ENCODE measurements at places on chromosomes 11 and 22.

DNA sequence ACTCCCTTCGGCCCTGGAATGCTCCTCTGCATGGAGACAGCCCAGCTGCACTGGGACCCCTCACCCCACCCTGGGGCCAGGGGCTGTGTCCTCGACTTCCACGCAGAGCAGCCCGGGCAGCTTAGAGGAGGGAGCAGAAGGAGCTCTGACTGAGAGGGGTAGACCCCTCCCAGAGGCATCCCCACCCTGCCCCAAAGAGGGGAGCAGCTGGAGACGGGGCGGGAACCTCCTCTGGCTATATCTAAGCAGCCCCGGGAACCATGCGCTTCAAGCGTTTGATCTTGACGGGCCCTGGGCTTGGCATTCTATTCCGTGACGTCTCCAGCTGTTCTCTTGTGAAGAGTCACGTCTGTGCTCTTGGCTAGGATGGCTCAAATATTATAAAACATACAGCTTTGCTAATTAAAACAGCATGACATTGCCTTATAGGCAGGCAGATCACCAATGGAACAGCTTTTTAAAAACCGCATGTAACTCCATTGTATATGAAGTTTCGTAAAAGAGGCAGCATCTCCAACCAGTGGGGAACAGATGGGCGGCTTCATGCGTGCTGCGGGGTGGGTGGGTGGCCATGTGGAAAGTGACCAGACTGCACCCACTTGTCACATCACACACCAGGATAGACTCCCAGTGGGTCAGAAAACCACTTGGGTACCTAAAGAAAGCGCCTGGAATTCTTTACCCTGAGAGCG is 7.7 kb downstream of the KCNQ1 start:
- no peak for DNase-seq

DNA sequence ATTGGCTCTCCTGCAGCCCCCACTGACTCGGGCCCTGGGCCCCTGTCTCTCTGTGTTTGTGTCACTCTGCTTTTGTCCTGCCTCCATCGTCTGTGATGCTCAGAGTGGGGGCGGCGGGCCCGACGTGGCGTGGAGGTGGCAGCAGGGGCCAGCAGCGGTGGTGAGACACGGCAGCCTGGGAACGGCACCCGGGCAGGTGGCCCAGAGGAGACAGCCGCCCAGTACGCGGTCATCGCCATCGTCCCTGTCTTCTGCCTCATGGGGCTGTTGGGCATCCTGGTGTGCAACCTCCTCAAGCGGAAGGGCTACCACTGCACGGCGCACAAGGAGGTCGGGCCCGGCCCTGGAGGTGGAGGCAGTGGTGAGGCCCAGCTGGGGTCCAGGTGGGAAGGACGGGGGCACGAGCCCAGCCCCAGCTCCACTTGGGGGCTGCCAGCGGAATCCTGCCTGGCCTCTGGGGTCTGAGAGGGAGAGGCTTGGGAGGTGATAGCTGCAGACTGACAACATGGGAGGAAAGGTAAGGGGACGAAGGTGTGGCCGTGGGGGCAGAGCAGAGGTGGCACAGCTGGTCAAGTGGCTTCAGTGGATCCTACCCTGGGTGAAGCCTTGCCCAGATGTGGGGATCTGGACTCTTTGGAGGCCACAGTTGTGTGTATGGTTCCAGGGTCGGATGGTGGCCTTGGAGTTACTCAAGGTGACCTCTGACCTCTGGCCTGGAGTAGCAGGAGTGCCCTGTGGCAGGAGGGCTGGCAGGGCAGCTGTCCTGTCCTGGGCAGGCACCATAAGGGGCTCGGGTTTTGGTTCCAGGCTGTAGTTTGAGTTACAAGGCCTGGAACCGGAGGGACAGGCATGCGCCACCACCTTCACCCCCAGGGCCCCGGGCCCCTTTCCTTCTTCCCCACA is 16.2 kb downstream of the RELT start:
- DNase-seq, result no peak

GRCh38 chr11:84833488-84834088 is 793.6 kb downstream of the DLG2 start:
- no peak for DNase-seq

GRCh38 chr22:17336061-17336460 is 33.2 kb upstream of the CECR2 start:
- DNase-seq, result peak; percentile 76

DNA sequence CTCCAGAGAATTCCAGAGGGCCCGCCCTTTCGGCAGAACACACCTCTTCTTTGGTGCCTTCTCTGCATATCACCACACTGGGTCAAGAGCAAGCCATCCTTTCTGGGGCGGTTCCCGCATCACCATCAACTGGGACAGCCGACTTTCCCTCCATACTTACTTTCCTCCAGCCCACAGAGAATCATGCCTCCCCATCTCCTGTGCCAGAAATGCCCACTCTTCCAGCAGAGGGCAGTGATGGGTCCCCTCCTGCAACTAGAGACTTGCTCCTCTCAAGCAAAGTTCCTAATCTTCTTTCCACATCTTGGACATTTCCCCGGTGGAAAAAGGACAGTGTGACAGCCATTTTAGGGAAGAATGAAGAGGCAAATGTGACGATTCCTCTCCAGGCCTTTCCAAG is 157.7 kb downstream of the C11orf91 start:
- peak; percentile 22 for DNase-seq

GRCh38 chr11:2793701-2794045 is 91.9 kb downstream of the CDKN1C start:
- no peak for DNase-seq

- DNase-seq, result no peak
These were observed 33.1 kb downstream of the SLC5A1 start for GRCh38 chr22:32075997-32076760.

DNA sequence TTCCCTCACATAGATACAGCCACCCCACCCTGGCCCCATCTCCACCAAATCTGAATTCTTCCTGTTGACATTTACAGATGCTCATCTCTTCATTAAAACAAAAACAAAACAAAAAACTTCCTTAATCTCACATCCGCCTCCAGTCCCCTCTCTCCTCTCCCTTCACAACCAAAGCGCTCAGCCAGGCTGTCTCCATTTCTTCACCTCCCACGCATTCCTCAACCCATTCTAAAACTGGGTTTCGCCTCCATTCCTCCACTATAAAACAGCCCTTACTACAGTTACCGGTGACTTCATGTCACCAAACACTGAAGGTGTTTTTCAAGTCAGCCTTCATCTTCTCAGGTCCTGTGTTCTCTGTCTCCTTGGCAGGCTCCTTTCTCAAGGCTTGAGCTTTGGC is 9.6 kb downstream of the BACE1-AS start:
- DNase-seq, result no peak

DNA sequence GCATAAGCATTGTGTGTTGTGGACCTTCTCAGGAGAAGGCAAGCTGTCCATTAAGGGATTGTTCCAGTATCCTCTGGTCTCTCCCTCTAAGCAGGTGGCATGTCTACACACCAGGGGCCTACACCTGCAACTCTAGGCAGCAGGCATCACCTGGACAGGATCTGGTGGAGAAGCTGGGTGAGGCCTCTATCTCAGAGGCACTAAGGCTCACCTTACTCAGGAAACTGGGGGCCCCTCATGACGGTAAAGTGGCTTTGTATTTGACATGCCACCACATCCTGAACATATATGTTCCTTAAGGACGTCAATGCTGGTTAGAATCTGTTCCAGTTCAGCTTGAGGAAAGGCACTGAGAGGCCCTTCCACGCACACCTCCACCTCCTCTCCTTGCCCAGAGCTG is 891.3 kb downstream of the OPCML start:
- DNase-seq, result no peak

DNA sequence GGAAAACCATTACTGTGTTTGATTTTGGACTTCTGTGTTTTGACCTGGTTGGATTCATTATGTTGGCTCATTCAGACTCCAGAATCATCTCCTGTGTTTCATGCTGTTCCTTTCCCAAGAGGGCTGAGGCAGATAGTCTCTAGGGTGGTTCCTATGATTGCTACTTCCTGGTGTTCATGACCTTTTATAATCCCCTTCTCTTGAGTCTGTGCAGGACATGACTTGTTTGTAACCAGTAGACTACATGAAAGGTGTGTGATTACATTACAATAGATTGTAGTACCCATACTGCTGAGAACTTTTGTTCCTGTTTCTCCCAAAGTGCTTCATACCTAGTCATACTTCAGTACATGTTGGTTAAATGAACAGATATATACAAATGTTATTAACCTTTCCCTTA is 700.6 kb downstream of the METTL15 start:
- no peak for DNase-seq

DNA sequence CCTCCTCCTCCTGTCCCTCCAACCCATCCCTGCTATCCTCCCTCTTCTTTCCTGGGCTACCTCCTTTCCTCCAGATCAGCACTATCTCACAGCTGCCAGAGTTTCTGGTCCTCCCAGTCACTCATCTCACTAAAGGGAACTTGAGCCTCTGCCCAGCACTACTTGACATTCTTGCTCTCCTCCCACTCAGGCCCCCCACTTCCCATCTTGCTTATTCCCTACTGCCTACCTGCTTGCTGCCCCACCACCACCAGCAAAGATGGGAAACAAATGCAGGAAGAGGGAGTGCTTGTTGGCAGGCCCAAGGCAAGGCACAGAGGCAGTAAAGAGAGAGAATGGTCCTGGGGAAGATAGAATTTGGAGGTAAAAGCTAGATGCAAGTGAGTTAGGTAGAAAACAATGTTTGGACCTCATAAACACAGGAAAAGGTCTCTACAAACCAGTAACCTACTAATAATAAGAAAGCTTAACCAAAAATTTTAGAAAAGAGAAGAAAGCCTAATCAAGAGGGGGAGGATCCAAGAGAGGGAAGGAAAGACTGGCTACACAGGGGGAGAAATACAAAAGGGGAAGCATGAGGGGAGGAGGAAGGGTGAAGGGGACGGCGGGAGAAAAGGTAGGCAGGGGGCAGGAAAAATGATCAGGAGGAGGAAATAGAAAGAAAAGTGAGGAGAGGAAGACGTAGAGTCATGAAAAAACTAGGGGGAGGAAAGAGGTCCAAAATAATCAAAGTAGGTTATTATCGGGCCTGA is 63.6 kb downstream of the PAK1 start:
- DNase-seq, result peak; percentile 24

DNA sequence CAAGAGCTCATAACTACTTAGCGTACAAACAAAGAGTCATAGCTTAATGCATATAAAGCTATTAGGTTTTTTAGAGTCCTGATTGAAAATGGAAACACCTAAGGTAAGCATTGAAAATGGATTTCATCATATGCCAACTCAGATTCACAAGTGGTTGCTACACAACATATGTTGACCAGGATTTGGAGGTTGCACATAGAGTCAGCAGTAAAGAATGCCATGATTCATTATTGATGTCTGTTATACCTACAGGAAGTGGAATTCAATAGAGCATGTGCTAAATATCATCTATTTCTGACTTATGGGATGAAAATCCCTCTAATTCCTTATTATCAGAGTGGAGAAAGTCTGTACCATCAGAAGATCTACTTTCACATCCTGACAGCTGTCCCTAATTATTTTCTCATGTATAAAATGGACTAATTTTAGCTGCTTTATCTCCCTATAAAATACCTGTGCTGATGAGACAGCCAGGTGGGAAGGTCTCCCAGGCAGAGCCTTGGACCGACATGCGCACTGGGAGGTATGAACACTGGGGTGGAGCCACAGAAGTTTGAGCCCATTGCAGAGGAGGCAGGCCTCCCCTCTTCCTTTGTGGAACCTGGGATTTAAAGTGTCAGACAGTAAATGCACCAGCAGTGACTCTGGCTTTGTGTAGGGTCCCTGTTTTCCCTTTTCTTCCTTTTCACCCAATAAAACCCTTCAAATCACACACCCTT is 204.2 kb downstream of the AASDHPPT start:
- no peak for DNase-seq

DNA sequence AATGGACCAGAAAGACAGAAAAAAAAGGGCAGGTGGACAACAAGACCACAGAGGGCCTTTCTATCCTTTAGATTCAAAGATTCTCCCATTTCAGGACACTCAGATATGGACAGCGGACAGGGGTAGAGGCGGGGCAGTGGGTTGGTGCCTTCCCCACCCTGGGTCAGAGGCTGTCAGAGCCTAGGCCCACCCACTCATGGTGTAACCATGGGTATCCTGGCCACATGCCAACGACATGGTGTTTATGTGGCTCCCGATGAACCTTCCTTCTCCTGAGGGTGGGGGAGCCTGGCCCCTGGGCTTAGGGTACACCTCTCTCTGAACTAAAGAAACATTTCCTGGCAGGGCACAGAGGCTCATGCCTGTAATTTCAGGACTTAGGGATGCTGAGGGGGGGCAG is 14.3 kb upstream of the P2RY2 start:
- peak; percentile 28 for DNase-seq

Measured in inflammatory macrophage treated with lipopolysaccharide for 1 hour (primary cell).